ENCODE measurements at places on chromosomes 6 and 20.

DNA sequence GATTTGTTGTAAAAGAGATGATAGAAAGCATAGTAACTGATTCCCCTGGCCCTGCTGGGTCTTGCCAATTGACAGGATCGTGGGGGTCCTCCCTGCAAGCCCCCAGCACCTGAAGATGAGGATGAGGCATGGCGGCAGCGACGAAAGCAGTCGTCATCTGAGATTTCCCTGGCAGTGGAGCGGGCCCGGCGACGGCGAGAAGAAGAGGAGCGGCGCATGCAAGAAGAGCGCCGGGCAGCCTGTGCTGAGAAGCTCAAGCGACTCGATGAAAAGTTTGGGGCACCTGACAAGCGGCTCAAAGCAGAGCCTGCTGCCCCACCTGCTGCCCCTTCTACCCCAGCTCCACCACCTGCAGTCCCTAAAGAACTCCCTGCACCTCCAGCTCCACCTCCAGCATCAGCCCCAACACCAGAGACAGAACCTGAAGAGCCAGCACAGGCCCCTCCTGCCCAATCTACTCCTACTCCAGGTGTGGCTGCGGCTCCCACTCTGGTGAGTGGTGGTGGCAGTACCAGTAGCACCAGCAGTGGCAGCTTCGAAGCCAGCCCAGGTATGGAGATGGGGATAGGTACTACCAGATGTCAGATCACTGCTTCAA lies 7.3 kb downstream of the PRRC2A start:
- H3K4me3 ChIP-seq = no peak overlapping the region
- H3K27me3 ChIP-seq = no peaks in the 10 kb centered on the region
- peaks cover 36% of the 10 kb centered on the region for H3K36me3 ChIP-seq
- DNase-seq = no peak
- peaks cover 3% of the 10 kb centered on the region for H3K4me1 ChIP-seq

- H3K27ac ChIP-seq = no peak overlapping the region
- peaks cover 7% of the 10 kb centered on the region for H3K4me1 ChIP-seq
- no peaks in the 10 kb centered on the region for H3K36me3 ChIP-seq
- no peak for DNase-seq
- H3K4me3 ChIP-seq = no peak overlapping the region
These were observed 44.2 kb upstream of the ZBP1 start for GRCh38 chr20:57664476-57664875.

- H3K4me3 ChIP-seq = no peak overlapping the region
- peaks cover 10% of the 10 kb centered on the region for H3K4me1 ChIP-seq
- peaks cover 26% of the 10 kb centered on the region for H3K36me3 ChIP-seq
- no peak overlapping the region for H3K27ac ChIP-seq
These were observed 4.9 kb downstream of the XPO5 start for GRCh38 chr6:43570876-43571441.

- peaks cover 12% of the 10 kb centered on the region for H3K4me1 ChIP-seq
- no peaks in the 10 kb centered on the region for H3K27me3 ChIP-seq
- no peak overlapping the region for H3K27ac ChIP-seq
- no peaks in the 10 kb centered on the region for H3K36me3 ChIP-seq
These were observed 77.2 kb downstream of the GPR6 start for GRCh38 chr6:110055387-110055735.

- H3K4me1 ChIP-seq = peaks cover 4% of the 10 kb centered on the region
- no peaks in the 10 kb centered on the region for H3K36me3 ChIP-seq
- DNase-seq = no peak
- H3K27me3 ChIP-seq = no peaks in the 10 kb centered on the region
- no peak overlapping the region for H3K4me3 ChIP-seq
- H3K27ac ChIP-seq = no peak overlapping the region
These were observed 296.5 kb downstream of the SLC35F1 start for GRCh38 chr6:118203545-118203944.

DNA sequence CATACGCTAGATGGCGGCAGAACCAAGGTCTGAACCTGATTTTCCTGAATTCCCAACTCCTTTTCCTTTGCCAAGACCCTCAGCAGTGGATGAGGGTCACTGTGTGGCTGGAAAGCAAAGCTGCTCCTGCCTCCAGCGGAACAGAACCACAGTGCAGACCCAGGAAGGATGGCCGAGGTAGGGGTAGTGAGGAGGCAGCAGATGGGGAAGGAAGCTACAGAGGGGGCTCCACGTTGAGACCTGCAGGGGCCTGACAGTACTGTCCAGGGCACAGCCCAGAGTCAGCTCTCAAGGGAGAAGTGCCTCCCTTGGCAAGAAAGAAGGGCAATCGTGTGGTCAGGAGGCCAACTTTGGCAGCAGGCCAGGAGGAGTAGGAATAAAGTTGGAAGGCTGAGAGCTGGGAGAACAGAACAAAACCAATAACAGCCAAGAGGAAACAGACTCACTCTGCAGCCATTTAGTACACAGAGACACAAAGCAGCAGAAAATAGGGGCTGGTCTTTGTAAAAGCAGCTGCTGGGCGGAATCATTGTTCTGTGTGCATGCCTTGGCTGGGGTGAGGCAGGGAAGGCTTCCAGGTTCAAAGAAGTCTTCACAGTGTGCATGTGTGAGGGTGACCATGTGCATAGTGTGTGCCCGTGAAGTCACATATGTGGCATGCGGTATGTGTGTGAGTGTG lies 3.1 kb downstream of the GABRR2 start:
- H3K27ac ChIP-seq = no peak overlapping the region
- H3K27me3 ChIP-seq = no peaks in the 10 kb centered on the region
- peaks cover 14% of the 10 kb centered on the region for H3K4me1 ChIP-seq
- H3K36me3 ChIP-seq = no peaks in the 10 kb centered on the region

- H3K4me1 ChIP-seq = no peaks in the 10 kb centered on the region
- no peak overlapping the region for H3K27ac ChIP-seq
- peak; percentile 11 for DNase-seq
- H3K36me3 ChIP-seq = no peaks in the 10 kb centered on the region
These were observed 55.5 kb upstream of the THEMIS start for GRCh38 chr6:127956260-127956888.

GRCh38 chr6:49257549-49257948 lies 205.5 kb downstream of the MMUT start:
- H3K36me3 ChIP-seq = no peaks in the 10 kb centered on the region
- no peaks in the 10 kb centered on the region for H3K4me1 ChIP-seq
- no peak overlapping the region for H3K4me3 ChIP-seq
- no peak overlapping the region for H3K27ac ChIP-seq
- no peaks in the 10 kb centered on the region for H3K27me3 ChIP-seq
- no peak for DNase-seq

- no peaks in the 10 kb centered on the region for H3K27me3 ChIP-seq
- no peak for DNase-seq
- no peaks in the 10 kb centered on the region for H3K36me3 ChIP-seq
- no peaks in the 10 kb centered on the region for H3K4me1 ChIP-seq
- H3K27ac ChIP-seq = no peak overlapping the region
- H3K4me3 ChIP-seq = no peak overlapping the region
These were observed 3.9 kb upstream of the GCM1 start for GRCh38 chr6:53152576-53152975.

DNA sequence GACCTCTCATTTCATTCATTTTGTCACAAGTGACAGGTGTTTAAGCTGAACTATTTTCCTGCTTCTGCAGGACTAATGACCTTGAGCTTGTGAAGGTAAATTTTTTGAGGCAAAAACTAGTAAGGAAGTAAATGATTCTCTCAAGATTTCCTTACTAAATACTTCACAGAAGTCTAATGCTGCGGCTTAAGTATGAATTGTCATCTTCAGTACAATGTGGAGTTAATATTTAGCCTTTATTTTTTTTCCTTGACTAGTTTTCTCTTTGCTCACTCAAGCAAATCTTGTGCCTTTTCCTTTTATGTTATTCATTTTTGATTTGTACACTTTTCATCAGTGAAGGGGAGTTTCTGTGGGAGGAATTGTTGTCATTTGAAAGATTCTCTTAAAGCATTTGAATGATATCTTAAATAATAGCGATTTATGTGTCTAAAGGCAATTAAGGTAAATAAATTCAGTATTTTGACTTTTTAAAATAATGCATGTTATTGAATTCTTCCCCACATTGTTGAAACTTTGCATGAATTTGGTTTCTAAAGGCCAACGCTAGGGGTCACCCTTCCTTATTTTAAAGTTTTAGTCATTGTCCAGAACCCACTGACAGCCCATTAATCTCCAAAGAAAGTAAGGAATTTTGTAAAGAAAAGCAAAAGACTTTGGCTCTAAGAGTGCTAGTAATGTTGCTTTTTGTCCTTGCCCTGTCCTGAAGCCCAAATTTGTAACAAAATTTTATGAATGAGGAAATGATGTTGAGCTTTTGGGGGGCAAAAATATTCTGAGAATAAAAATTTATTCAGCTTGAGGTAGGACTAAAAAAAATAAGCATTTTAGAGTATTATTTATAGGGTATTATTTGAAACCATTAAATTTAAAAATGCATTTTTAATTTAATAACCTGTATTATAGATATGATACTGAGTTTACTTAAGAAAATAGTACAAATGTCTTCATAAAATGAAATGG lies 157.4 kb upstream of the LAMA2 start:
- H3K36me3 ChIP-seq = no peaks in the 10 kb centered on the region
- no peaks in the 10 kb centered on the region for H3K27me3 ChIP-seq
- peaks cover 22% of the 10 kb centered on the region for H3K4me1 ChIP-seq
- DNase-seq = peak; percentile 61

DNA sequence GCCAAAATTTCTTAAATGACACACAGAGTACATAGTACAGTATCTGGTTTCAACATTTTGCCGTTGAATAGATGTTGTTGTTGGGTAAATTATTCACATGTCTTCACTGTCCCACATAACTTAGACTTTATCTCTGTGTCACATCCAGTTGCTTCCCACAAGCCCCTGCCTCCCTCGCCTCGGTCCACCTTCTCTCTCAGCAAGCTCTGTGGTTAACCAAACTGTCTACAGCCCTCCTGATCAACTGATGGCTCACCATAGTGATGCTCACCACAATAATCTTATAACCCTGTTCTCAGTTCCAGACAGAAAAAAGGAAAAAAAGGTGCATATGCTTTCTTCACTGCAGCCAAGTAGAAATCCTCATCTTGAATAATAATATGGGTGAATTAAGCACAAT lies 23.0 kb downstream of the IL17F start:
- H3K4me3 ChIP-seq = no peak overlapping the region
- no peak for DNase-seq
- H3K36me3 ChIP-seq = no peaks in the 10 kb centered on the region
- no peak overlapping the region for H3K27ac ChIP-seq
- no peaks in the 10 kb centered on the region for H3K4me1 ChIP-seq

GRCh38 chr20:51752343-51752951 lies 15.7 kb downstream of the ATP9A start:
- H3K4me3 ChIP-seq = no peak overlapping the region
- H3K4me1 ChIP-seq = no peaks in the 10 kb centered on the region

- H3K36me3 ChIP-seq = no peaks in the 10 kb centered on the region
- no peaks in the 10 kb centered on the region for H3K27me3 ChIP-seq
- no peaks in the 10 kb centered on the region for H3K4me1 ChIP-seq
- DNase-seq = no peak
- no peak overlapping the region for H3K4me3 ChIP-seq
These were observed 283.8 kb upstream of the BMP2 start for GRCh38 chr20:6483727-6484126.

DNA sequence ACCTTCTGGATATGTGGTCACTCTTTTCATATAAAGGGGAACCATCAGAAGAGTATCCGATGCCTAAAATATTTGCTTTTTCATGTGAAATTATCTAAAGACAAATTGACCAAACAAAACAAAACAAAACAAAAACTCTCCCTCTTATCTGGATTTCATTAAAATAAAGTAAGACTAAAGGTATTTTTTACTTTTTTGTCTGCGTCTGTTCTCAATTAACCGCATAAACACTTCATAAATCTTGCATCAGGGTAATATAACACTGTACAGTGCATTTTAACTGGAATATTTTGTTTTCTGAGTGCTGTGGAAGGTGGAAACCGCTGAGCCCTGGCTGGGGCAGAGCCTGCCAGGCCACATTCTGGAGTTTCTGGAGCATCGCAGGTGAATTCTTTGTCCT lies 234.1 kb upstream of the ZFP64 start:
- no peak for DNase-seq
- no peaks in the 10 kb centered on the region for H3K36me3 ChIP-seq
- no peak overlapping the region for H3K27ac ChIP-seq
- H3K4me3 ChIP-seq = no peak overlapping the region
- H3K4me1 ChIP-seq = no peaks in the 10 kb centered on the region
- H3K27me3 ChIP-seq = no peaks in the 10 kb centered on the region

DNA sequence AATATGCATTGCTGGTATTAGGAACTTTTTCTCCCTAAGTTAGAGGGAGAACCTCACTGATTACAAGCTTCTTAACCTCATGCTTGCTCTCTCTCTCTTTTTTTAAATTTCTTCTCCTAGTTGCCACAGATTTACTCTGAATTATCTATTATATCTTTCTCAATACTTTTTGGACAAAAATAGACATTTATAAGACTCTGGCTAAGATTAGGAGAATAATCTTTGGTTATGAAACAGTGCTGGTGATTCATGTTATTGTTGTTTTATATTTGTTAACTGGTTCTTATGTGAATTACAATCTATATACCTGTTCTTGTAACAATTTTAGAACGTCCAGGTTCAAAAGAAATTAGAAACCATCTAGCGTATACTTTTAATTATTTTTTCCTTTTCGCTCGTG lies 187.8 kb downstream of the OGFRL1 start:
- H3K27ac ChIP-seq = no peak overlapping the region
- H3K36me3 ChIP-seq = no peaks in the 10 kb centered on the region
- no peaks in the 10 kb centered on the region for H3K27me3 ChIP-seq
- no peak overlapping the region for H3K4me3 ChIP-seq

GRCh38 chr20:10111139-10111958 lies 76.6 kb downstream of the ANKEF1 start:
- no peak overlapping the region for H3K4me3 ChIP-seq
- H3K27ac ChIP-seq = no peak overlapping the region
- no peak for DNase-seq

GRCh38 chr6:67663105-67663895 lies 971.8 kb upstream of the ADGRB3 start:
- DNase-seq = no peak
- no peak overlapping the region for H3K27ac ChIP-seq
- H3K36me3 ChIP-seq = no peaks in the 10 kb centered on the region
- H3K4me3 ChIP-seq = no peak overlapping the region
- no peaks in the 10 kb centered on the region for H3K4me1 ChIP-seq

GRCh38 chr20:10565922-10566897 lies 107.6 kb downstream of the JAG1 start:
- no peak overlapping the region for H3K27ac ChIP-seq
- no peaks in the 10 kb centered on the region for H3K27me3 ChIP-seq
- H3K4me1 ChIP-seq = peaks cover 12% of the 10 kb centered on the region
- peaks cover 3% of the 10 kb centered on the region for H3K36me3 ChIP-seq

- H3K4me3 ChIP-seq = no peak overlapping the region
- DNase-seq = no peak
- peaks cover 19% of the 10 kb centered on the region for H3K4me1 ChIP-seq
- H3K36me3 ChIP-seq = no peaks in the 10 kb centered on the region
These were observed 48.9 kb downstream of the CLIC5 start for GRCh38 chr6:45966797-45967196.

DNA sequence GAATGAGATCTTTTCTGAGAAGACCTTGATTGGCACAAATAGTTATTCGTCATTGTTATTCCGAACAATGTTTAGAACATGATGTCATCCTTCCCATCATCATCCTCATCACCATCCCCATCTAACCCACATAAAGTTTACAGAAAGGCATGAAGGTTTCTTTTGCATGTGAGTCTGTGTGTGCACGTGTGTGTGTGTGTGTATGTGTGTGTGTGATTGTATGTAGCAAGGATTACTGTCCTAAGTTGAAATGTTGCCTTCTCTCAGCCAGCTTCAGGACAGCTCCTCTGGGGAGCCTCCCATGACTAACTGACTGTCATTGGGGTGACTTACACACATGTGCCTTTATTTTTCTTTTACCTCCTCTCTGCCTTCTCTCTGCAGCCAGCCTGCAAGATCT lies 113.5 kb downstream of the SLC22A3 start:
- H3K36me3 ChIP-seq = no peaks in the 10 kb centered on the region
- no peaks in the 10 kb centered on the region for H3K4me1 ChIP-seq
- H3K27ac ChIP-seq = no peak overlapping the region
- no peak overlapping the region for H3K4me3 ChIP-seq

- peaks cover 5% of the 10 kb centered on the region for H3K36me3 ChIP-seq
- H3K27ac ChIP-seq = peak within 1 kb of the TSS; percentile 85
- peak within 1 kb of the TSS; percentile 92 for H3K4me3 ChIP-seq
- no peaks in the 10 kb centered on the region for H3K27me3 ChIP-seq
These were observed at the start of gene CLIC1 for GRCh38 chr6:31736021-31736767. Gene CLIC1, minus strand, starts transcription at chr6:31736530. Its CDS starts 230 bp downstream, at chr6:31736300.
